A549 treated with ZK216348 at 1 μM for 4 hours (cell line): ENCODE measurements at places on chromosomes 2 and 18. TPM values are rescaled to one million over a fixed set of nuclear protein-coding genes. Genes with fewer than 3 reads are reported as not detected.

The MYO7B gene
- total RNA-seq, result 0.14 to 0.43 TPM (median 0.25 TPM) in 4 of 5 replicates, not detected in the other

The LGALSL gene
- 10.1 to 14.6 TPM (median 11.7 TPM) in 5 replicates for total RNA-seq

The DAW1 gene
- 2.1 to 4.0 TPM (median 2.6 TPM) in 5 replicates for total RNA-seq

The TM4SF20 gene
- total RNA-seq, result 5.9 to 9.9 TPM (median 8.4 TPM) in 5 replicates

The RNF125 gene
- total RNA-seq, result 0.18 to 1.1 TPM (median 0.47 TPM) in 5 replicates

The CLEC4F gene
- total RNA-seq, result not detected in 5 replicates

The MOGAT1 gene
- not detected in 5 replicates for total RNA-seq

The SATB2 gene
- 2.8 to 3.8 TPM (median 3.0 TPM) in 5 replicates for total RNA-seq

The ATOH8 gene
- total RNA-seq, result 7.8 to 14.0 TPM (median 9.8 TPM) in 5 replicates

The PMS1 gene
- 5.7 to 8.6 TPM (median 8.0 TPM) in 5 replicates for total RNA-seq

The CCDC141 gene
- 0.13 TPM in 1 of 5 replicates, not detected in the others for total RNA-seq
